AG04450 (cell line): ENCODE measurements at places on chromosomes 5 and 9. TPM values are rescaled to one million over a fixed set of nuclear protein-coding genes. Genes with fewer than 3 reads are reported as not detected.

DNA sequence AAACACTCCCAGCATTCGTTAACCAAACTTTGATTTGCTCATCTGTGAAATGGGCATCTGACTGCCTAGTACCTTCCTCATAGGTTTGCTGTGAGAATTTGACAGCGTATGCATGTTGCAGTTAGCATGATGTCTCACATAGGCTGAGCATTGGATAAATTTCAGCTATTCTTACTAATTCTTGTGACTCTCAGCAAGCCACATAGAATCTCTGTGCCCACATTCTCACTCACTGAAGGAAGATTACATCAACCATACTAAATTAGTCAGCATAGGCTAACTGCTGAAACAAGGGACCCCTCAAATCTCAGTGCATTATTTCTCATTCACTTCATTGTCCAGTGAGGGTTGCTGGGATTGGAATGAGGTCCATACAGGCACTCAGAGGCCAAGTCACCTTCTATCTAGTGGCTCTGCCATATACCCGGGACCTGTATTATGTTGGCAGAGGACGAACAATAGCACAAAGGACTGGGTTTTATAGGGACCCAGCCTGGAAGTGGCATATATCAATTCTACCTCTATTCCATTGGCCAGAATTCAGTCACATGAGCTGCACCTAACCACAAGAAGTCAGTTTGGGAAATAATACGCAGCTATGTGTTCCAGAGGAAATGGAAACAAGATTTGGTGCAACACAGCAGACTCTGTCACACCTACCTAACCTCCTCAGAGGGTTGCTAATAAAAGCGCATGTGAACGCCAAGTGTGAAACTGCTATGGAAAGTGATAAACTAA lies 4.2 kb upstream of the PTGER4 start:
- DNase-seq = no peak

- DNase-seq = no peak
These were observed 265.3 kb downstream of the ENC1 start for GRCh38 chr5:74375271-74375670.

DNA sequence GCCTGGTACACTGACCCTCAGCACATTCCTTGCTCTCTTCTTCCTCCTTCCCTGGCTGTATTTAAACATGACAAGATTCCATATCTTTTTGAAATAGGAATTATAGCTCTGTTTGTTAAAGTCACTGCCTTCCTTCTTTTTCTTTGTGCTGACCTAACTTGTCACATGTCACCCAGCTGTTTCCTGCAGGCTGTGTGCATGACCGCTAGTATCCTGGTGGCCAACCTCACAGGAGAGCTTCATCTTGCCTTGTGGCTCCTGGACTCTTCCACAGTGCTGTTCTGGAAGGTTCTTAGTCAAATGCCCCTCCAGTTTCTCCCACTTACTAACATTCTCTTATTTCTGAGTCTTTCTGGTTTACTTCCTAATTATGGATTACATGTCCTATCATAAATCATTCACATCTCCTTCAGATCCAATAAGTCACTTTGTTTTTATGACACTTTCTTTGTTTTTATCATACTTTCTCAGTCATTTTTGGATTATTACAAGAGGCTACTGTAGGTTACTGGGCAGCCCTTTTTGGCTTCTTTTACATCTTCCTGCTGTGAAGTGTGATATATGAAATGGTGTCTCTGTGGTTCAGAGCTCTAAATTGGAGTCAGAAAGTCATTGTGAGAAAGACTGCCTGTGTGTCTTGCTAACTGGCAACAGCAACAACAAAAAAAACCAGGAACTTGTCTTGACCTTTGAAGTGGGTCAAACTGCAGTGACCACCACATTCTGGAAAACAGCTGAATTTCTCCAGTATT lies 463.6 kb upstream of the DAP start:
- DNase-seq = no peak

Gene QSOX2
- polyA plus RNA-seq = 12.8 and 14.7 TPM in 2 replicates

Gene TPRN
- 2.8 and 3.8 TPM in 2 replicates for polyA plus RNA-seq

- DNase-seq = no peak
These were observed 49.0 kb upstream of the SUSD3 start for GRCh38 chr9:93009337-93010015.

DNA sequence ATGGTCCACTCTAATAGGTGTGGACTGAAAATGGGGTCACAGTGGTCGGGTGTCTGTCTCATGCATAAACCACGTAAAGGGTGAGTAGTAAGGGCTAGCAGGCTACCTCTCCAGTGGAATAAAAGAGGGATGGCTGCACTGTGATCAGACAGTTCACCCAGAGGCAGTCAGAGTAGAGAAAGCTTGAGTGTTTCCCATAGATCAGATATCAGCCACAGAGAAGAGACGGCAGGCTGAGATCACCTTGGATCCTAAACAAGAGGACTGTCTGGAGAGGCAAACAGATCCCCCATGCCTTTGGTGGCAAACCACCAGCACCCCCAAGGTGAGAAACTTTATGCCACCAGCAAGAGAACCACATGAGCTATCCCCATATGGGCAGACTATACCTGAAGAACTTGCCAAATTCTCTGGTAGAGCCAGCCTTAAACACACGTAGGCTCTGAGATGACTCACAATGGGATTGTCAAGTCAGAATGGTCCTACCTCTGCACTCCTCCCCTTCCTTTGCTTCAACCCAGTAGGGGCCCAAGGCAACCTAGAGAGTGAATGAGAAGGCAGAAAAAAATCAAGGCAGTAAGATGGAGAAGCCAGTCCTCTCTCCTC lies 205.2 kb upstream of the MAP3K1 start:
- DNase-seq = no peak

DNA sequence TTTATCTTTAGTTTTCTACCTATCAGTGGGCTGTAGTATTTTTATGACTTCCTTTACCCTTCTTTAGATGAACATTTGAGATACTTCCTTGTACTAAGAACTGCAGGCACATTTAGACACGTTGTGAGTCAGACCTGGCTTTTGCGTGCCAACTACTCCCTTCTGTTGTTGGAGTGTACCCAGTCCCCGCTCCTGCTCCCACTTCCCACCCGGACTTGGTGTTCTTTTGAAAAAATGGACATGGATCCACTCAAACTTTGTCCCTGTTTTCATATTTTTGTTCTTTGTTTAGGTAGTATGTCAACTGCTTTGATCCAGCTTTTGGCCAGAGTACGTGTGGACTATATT lies 60.7 kb downstream of the PARP8 start:
- DNase-seq = no peak

DNA sequence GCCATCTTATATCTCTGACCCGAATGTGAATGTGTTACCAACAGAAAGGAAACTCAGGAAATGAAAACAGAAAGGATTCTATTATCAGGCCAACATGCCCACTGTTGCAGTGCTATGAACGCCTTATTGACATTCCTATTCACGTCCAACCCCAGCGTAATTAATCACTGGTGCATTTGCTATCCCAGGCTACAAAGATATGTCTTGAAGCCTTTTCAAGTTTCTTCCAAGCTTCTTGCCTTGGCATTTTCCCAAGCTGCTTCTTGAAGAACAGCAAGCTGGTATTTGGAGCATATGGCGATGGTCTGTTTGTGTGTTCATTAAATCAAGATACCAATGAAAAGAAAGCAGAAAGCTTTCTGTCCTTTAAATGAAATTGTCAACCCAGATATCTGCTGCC lies 579.2 kb upstream of the ZNF462 start:
- no peak for DNase-seq

GRCh38 chr5:65742565-65743231 lies 20.7 kb downstream of the NLN start:
- DNase-seq = peak; percentile 60

GRCh38 chr9:35350212-35350611 lies 139.7 kb upstream of the RUSC2 start:
- no peak for DNase-seq
